ENCODE measurements at places on chromosomes 6 and 20.

DNA sequence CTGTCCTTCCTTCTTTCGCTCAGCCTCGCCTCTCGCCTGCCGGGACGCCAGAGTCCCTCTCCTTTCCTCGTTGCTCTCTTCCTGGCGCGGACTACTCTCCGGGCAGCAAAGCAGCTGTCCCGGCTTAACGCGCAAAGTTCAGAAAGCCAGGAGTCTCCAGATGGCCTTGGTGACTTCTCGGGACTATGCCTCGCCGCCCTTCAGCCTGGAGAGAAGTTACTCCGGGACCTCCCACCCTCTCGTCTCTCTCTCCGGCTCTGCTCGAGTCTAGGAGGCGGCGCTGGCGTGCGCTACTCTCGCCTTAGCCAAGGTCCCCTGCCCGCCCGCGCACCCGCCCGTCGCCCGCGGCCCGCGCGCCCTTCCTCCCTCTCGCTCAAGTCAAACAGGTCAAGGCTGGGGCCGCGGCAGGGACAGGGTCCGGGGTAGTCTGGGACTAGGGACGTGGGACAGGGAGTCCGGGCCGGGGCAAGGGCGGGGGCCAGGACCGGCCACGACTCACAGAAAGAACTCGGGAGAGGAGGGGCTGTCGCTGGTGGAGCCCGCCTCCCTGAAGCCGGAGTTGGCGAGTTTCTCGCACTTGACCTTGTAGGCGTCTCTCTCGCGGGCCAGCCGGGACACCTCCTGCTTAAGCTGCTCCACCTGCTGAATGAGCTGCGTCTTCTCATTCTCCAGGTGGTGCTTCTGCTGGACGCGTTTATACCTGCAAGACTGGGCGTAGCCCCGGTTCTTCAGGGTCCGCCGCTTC is 1.5 kb downstream of the MAFB start:
- no peak for DNase-seq

DNA sequence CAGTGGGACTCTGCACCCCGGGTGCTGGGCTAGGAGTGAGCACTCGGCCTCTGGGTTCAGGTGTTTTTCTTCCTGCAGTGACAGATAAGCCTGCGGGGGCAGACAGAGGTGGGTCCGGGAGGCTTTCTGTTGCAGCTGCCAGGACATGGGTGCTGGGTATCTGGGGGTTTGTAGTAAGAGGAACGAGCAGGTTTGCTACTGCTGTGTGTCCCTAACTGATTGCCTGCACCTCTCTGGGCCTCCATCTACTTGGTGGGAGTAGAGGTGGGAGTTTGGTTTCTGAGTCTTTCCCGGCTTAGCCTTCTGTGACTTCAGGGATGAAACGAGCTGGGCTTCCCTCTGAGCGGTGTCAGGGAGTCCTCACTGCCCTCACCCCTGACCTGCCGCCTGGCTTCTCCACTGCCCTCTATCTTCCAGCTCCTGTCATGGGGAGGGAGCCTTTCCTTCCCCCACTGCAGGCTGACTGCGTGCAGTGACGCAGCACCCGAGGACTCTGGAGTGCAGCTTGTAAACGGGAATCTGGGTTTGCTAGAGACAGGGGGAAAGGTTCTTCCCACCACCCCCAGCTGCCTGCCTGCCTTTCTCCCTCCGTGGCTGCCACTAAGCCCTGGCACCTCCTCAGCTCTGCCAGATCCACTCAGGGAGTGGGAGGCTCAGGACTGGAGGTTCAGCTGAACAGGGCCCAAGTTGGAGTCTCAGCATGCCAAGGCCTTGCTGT is 6.7 kb downstream of the DLGAP4 start:
- DNase-seq: no peak

- DNase-seq: no peak
Observed at GRCh38 chr6:2623295-2623694, 127.4 kb downstream of the MYLK4 start.

- DNase-seq: no peak
Observed at GRCh38 chr20:63177785-63178445, 38.0 kb downstream of the YTHDF1 start.

- DNase-seq: no peak
Observed at GRCh38 chr6:144171406-144171805, 21.1 kb downstream of the STX11 start.
